ENCODE measurements at places on chromosomes 16 and 17.

DNA sequence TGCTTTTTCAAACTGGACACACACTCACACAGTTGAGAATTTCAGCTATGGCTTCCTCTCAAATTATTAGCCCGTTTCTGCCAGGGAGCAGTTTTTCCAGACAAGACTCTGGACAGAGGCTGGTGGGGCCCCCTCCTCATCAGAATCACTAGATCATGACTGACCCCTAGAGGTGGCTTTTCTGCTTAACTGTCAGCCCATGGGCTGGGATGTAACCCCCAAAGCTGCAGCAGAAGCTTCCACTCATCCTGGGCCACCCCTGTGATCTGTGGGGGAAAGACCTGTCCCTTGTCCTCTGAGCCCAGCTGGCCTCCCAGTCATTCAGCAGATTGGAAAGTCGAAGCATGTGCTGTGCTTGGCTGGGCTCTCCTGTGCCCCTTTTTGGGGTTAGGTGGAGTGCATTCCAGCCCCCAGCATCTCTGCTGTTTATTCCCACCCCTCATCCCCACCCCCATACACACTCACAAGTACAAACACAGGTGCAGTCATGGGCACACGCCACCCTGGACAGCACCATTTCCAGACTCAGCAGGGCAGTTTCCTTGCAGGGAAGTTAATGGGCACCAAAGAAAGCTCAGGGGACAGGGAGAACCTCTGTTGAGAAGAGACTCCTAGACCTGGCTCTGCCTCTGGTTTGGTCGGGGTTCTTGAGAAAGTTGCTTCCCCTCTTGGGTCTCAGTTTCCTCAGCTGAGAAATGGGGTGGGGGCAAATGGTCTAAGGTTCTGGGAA is 77.6 kb upstream of the RBL2 start:
- DNase-seq: no peak

- DNase-seq: peak; percentile 36
Measured at GRCh38 chr16:67430504-67430976, 381 bp upstream of the HSD11B2 start.

GRCh38 chr16:68049449-68049848 is 26.4 kb downstream of the DUS2 start:
- no peak for DNase-seq

- peak; percentile 94 for DNase-seq
Measured at GRCh38 chr17:8185582-8186445, 4.2 kb downstream of the BORCS6 start.

DNA sequence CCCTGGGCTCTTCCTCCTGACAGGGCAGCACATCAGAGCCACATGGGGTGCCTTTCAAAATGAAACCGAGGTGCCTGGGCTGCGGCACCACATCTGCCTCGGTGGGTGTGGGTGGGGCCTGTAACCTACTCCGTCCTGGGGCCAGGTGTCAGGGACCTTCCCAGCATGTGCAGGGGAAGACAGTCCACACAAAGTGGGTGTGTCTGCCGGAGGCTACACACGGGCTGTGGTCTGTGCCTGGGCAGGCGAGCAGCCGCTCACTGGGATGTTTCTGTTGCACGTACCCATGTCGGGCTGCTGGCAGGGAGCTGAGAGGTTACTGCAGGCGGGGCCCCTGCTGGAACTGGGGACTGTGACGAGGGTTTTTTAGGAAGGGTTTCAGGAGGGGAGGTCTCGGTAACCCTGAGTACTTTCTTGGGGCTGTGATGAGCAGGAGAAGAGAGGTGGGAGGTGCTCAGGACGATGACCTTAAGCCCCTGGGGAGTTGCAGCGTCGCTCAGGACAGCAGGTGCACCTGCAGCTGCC is 351.2 kb downstream of the SEC14L1 start:
- no peak for DNase-seq

GRCh38 chr16:62408760-62409159 is 372.5 kb upstream of the CDH8 start:
- no peak for DNase-seq

GRCh38 chr16:13767215-13767614 is 152.7 kb upstream of the ERCC4 start:
- DNase-seq: no peak

- DNase-seq: no peak
Measured at GRCh38 chr16:55062442-55062841, 131.8 kb downstream of the IRX5 start.

DNA sequence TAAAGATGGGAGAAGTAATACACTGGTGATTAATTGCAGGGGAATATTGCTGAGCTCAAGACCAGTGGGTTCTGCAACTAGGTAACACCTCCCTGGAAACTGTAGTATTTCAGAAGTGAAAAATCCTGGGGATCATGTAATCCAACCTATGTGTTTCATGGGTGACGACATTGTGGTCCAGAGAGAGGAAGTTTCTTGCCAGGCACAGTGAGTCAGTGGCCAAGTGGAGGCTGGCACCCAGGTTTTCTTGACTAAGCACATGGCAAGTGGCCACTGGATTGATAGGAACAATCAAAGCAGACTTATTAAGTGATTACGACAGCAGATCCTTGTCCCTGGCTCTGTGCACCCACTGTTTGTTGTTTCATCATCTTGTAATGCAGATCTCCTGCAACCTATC is 14.6 kb upstream of the CIITA start:
- DNase-seq: no peak

GRCh38 chr17:29874931-29875596 is 55.0 kb downstream of the SSH2 start:
- DNase-seq: no peak

GRCh38 chr17:49880291-49881053 is 32.6 kb upstream of the TAC4 start:
- DNase-seq: peak; percentile 75

DNA sequence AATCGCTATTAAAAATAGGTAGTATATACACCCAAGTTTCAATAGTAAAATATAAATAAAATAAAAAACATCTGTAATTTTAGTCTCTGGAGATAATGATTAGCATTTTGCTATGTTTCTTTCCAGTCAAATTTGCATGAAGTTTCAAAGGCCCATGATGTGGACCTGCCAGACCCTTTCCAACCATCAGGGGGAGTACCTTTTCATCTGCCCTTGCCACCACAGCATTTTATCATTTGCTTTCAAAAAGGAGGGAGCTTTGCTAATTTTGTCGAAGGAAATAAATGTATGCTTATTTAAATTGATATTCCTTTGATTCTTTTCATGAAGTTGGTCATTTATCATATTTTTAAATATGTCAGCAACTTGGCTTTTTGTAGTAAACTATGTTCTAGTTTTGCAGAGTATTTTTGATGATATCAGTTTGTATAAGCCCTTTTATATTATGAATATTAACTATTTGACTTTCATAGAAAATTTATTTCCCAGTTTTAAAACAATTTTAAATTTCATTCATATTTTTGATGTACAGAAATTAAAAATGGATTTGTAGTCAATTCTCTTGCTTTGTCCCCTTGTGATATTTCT is 115.2 kb upstream of the NETO2 start:
- no peak for DNase-seq

- no peak for DNase-seq
Measured at GRCh38 chr17:57090560-57091185, 5.6 kb downstream of the AKAP1 start.

DNA sequence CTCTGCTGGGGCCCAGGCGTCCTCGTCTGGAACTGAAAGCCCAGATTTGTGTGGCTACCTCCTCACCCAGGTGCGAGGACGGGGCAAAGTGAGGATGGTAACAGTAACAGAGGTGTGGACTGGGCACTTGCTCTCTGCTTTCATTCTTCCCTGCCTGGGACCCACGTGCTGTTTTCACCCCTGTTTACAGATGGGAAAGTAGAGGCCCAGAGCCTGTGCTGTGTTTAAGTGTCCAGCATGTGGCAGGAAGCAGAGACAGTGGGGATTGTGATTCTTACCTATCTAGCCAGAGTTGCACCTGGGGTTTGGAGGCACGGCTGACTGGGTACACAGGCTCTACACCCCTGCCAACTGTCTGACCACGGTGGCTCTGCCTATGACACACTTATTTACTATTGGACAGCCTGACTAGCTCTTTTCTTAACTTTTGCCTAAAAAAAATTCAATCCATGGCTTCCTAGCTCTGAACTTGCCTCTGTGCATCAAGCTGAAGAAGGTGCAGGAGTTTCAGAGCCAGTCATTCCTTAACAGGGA is 155.4 kb downstream of the CLEC16A start:
- no peak for DNase-seq

GRCh38 chr16:81310045-81310644 is 4.6 kb upstream of the GAN start:
- no peak for DNase-seq

DNA sequence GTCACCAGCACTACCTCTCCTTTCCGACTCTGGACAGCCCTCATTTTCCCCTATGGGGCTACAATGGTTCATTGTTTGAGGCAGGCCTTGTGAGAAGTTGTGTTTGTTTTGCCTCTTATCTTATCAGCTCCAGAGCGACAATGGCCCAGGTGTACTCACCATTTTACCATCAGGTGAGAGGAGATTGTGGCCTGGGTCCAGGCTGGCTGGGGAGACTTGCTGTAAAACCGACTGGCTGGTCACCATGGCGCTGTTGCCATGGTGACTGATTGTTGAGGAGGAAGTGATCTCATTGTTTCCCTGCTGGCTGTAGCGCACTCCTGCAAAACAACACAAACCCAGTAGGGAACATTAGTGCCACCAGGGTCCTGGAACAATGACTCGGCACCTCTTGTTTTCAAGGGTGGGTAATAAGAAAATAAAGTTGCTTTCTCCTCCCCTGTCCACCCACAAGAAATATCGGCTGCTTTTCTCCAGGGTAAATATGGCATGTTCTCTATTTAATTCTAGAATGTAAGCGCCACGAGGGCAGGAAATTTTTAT is 34.4 kb downstream of the HNF1B start:
- DNase-seq: no peak

DNA sequence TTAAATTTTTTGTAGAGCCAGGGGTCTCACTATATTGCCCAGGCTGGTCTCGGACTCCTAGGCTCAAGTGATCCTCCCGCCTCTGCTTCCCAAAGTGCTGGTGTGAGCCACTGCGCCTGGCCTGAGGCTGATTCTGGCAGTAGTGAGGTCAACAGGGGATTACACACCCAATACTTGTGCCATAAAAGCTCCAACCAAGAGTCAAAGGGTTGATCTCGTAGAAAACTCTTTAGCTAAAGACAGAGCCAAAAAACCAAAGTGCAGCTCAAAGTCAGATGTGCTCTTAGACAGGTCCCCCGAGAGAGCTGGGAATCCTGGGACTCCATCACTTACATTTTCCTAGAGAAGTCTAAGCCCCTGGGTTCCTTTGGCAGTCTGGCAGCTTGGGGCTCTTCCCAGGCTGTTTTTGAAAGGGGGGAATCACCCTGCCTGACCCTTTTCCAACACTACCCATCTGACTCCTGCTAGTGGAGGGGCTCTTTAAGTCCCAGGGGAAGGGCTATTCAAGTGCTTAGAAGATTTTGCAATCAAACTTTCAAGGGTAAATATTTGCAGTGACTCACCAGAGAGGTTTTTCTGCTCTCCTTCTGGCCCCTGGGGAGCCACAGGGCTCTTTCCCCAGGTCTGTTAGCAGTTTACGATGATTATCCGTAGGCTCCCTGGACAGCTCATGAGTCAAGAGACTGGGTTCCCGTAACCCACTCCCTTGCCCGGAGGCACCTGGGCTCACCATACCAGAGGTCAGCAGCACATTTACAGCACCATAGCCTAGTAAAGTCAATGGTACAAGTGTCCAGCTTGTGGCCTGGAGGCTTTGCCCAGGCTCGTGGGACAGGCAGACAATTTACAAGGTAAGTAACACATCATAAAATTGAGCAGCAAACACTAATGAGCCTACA is 408.7 kb downstream of the SLC39A11 start:
- DNase-seq: no peak

Data from stimulated activated naive CD8-positive, alpha-beta T cell treated with anti-CD3 and anti-CD28 coated beads, Interleukin-15, amount 100 ng/mL, for 72 hours (primary cell).